ENCODE measurements at places on chromosomes 5 and 9.
A peak's percentile ranks its signal among the peaks of the same experiment; 100 is the strongest.

DNA sequence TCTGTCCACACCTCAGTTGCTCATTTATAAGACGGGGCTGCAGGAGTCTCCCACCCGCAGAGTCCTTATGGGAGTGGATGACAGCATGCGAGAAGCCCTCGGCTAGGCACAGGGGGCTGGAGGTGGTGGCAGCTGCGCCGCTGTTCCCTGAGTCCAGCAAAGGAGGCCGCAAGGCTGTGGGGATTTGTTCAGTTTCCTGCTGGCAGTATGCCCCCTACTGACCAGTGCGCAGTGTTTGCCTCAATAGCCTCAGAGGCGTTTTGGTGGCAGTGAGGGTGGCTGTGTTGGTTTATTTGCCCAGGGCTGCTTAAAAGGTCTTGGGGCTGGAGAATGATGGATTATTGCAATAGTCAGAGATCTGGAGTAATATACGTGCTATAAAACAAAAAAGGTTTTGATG, 176.3 kb upstream of the OTULINL start:
- no peak for DNase-seq

DNA sequence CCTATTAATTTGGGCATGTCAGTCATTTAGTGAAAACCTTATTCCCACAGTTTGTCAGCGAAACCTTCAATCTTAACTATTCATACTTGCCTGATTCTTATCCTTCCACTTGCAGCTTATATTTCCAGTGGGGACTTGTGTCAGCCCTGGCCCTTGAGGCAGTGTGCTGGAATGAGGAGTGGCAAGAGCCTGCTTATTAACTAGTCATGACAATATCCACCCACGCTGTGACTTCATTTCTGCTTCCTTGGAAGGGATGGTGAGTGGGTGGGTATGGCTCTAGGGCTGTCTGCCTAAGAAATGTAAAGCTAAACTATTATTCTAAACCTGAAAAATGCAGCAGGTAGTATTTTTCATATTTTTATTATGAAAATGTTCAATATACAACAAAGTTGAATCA, 34.0 kb upstream of the LURAP1L start:
- DNase-seq = no peak

- DNase-seq = no peak
Measured at GRCh38 chr9:134474055-134474370, 147.8 kb downstream of the RXRA start.

DNA sequence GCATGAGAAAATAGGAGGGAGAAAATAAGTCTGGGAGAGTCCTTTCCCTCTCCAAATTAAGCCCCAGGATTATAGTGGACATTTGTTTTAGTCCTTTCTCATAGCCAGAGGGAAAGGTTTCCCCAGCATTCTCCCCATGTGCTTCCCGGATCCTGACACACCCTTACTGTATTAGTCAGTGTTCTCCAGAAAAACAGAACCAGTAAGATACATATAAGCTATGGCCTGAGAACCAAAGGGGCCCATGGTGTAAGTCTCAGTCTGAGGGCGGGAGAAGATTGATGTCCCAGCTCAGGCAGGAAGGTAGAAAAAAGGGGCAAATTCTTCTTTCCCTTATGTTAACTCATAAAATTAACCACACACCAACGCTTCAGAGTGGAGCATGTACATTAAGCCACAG, 25.6 kb upstream of the SPATA31D4 start:
- DNase-seq = no peak

DNA sequence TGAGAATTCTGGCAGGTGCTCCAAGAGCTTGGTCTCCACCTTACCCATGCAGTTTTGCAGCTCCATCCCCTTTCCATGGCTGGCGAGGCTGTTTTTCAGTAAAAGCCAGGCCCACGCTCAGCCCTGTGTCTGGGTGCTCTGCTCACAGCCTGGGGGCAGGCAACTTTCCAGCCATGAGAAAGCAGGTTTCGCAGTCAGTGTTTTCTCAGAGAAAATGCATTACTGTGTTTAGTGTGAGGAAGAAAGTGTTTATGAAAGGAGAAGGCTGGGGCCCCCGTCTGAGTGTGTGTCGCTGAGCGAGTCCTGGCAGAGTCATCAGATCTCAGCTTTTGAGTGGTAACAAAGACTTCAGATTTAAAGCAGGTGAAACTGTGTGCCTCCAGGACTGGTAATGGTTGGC, 248.1 kb downstream of the IRX1 start:
- DNase-seq = no peak

- no peak for DNase-seq
Measured at GRCh38 chr5:173573126-173573960, 43.1 kb downstream of the BOD1 start.

- DNase-seq = no peak
Measured at GRCh38 chr5:141051521-141051866, 320 bp downstream of the PCDHB1 start.

DNA sequence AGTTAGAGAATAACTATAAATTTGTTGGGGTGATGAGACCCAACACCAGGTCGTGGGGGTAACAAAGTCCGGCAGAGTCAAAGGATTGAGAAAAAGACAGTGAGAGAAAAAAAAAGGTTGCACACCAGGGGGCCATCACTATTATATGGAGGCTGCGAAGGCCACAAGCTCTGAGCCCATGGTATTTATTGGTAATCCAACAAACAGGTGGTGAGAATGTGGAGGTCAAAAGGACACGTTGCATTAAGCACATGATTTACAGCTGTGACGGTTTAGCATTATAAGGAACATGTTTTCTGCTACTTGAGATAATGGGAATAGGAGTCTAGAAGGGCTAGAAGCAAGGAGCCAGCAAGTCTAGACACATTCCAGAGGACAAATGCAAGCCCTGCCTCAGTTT, 2202.2 kb upstream of the C9orf72 start:
- DNase-seq = no peak

DNA sequence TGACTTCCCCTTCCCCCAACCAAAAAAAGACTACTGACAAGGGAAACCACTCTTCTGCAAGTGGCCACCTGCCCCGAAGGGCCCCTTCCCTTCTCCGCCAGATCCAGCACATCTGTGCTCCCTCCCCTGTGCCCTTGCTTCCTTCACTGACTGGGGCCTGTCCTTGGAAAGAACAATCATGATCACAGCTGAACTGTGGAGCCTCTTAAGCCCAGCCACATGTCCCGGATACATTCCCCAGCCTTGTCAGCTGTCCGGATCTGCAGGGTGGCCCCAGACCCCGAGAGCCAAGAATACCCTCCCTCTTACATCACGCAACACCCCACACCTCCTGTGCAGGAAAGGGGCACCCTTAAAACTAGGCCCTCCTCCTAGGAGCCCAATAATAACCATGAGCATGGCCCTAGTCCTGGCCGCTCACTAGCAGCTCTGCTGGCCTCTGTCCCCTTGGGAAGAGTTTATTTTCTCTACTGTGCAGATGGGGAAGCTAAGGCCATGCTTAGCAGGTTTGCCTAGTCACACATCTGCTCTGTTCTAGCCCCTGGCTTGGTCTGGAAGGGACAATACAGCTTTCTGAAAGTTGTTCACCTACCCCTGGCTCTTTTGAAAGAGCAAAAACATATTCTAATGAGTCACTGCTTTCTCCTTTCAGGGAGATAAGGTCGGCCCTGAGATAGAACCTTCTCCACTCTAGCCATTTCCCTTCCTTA, 3.8 kb downstream of the SPRY4 start:
- DNase-seq = no peak

DNA sequence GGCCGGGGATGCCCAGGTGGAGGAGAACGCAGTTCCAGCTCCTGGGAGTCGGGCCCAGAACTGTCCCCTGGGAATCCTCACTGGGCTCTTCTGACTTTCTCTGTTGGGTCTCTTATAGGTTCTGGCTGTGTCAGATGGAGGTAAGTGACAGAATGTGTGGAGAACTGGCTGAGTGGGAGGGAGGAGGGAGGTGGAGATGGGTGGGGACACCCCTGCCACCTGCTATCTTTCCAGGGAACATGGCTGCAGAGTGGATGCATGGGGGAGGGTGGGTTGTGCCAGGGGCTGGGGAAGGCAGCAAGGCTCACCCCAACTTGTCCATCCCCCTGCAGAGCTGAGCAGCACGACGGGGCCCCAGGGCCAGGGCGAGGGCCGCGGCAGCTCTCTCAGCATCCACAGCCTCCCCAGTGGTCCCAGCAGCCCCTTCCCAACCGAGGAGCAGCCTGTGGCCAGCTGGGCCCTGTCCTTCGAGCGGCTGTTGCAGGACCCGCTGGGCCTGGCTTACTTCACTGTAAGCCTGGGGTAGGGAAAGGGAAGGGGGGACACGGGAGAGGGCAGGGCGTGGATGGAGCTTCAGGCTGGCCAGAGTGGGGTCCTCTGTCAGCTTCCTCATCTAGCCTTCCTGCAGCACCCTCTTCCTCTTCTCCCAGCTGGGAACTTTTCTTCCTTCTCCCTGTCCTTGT, 8.3 kb downstream of the RGS14 start:
- no peak for DNase-seq

GRCh38 chr9:76162751-76163500, 231.3 kb downstream of the RFK start:
- DNase-seq = no peak

DNA sequence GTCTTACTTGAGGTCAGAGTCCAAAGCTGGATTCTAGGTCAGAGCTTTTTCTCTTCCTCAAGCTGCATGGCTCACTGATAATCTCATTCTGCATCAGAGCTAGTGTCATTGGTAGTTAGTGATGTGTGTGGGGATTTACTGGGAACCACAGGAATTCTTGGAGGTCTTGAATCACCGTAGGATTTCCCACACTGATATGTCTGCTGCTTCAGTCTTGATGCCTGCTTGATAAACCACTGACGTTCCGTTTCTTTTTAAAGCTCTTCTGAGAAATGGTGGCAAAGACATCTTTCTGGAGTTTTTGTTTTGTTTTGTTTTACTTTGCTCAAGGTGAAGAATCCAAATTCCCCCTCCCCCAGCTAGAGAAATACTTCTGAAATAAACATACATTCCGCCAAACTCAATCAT, 1.2 kb upstream of the GARIN3 start:
- peak; percentile 75 for DNase-seq

- no peak for DNase-seq
Measured at GRCh38 chr9:136438548-136439480, 831 bp downstream of the INPP5E start.

GRCh38 chr9:22446589-22446949, at the start of gene DMRTA1:
TSS of gene DMRTA1 (plus strand) at chr9:22446824. CDS start at chr9:22447066, 242 bp downstream.
- no peak for DNase-seq

DNA sequence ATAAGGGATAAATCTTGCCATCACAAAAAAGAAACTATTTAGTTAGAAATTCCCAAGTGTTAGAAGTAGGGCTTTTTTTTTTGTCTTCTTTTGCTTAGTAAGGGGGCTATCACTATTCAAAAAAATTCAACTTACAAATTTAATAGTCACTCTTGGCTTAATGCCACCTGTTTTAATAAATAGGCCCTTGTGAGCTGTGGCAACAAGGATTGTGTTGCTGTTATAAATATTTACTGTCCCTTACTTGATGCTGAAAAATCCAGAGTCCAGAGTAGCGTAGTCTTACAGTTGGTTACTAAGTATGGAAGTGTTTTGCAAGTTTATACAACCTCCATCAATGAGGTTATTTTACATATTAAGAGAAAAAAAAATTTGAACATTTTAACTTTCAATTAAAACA, 21.4 kb upstream of the CEP78 start:
- DNase-seq = no peak

DNA sequence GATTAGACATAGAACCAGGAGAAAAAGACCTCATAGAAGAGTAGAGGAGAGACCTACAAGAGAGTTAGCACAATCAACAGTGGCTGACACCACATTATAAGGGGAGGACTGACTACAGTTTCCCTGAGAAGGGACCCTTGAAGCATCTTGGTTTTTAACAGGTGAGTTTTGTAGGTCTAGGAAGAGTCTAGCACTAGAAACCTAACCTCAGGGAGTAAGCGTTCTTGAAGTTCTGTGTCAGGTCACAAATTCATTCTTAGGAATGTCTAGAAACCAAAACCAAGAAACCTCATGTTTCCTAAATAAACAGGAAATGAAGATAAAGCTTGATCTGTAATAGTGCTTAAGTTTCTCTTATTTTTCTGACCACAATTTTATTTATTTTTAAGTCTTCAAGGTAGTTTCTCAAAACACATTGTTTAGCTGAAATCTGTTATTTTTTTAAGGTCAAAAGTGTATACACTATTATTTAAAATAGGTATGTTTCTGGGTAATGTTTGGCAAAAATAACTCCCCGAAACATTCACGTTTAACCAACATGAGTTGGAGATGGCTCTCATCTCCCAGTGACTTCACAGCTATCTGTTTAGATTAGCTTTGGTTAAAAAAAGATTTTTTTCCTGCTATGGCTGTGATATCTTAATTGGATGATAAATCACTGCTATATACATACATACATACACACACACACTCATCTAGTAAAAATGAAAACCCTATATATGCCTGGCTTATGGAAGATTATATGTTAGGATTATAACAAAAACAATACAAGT, 37.1 kb downstream of the MAP3K1 start:
- no peak for DNase-seq

- DNase-seq = no peak
Measured at GRCh38 chr9:134981829-134982228, 64.1 kb upstream of the FCN1 start.

DNA sequence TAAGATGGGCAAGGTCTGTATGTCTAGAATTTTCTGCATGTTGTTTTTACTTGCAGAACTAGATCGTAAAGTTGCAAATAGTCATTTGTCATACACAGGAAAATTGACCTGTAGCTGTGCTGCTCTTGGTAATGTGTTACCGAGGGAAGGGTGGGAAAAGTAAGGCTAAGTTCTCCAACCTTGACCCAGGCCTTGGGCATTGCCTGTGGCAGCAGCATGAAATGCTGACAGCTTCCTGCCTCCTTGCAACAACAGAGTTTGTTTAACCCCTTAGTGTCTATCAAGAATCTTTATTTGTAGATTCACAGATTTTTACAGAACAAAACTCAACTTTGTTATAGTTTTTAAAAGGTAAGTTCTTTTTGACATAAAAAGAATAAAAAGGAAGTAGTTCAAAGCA, 48.3 kb downstream of the ERCC6L2 start:
- no peak for DNase-seq

- no peak for DNase-seq
Measured at GRCh38 chr9:34575241-34575640, 14.3 kb downstream of the CNTFR start.

GRCh38 chr5:158882660-158883059, 217.1 kb downstream of the EBF1 start:
- no peak for DNase-seq

DNA sequence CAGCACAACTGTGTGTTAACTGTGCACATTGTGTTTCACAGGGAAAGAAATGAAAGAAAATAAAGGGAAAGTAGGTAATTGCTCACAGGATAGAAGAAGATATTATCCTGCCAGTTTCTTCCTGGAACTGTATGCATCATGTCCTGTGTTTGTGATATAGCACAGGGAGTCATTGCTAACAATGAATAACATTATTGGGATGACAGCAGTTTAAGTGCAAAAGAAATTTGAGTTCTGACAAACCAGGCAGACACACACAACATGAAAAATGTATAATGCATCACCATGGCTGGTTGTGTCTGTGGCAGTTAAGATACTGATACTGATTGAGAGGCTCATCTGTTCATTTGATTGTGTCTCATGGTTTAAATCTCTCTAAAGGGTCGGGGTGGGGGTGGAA, 145.4 kb downstream of the SPATA31D1 start:
- DNase-seq = no peak

DNA sequence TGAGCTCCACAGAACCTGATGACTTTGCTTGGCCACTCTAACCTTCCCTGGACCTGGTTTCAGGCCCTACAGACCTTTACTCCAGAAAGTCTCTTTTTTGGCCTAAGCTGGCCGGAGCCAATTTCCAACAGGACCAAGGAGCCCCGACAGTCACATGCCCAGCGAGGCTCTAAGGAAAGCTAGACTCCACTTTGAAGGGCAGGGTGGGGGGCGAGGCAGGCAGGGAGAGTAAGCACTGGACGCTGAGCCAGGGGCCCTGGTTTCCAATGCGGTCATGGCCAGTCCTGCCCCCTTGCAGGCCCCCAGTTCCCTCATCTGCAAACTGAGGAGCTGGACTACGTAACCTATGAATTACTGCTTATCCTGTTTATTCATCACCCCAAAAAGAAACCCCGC, 65.2 kb downstream of the ADAMTS2 start:
- DNase-seq = no peak

All from AG09309 (cell line).